ENCODE measurements at places on chromosomes 13 and 19.

DNA sequence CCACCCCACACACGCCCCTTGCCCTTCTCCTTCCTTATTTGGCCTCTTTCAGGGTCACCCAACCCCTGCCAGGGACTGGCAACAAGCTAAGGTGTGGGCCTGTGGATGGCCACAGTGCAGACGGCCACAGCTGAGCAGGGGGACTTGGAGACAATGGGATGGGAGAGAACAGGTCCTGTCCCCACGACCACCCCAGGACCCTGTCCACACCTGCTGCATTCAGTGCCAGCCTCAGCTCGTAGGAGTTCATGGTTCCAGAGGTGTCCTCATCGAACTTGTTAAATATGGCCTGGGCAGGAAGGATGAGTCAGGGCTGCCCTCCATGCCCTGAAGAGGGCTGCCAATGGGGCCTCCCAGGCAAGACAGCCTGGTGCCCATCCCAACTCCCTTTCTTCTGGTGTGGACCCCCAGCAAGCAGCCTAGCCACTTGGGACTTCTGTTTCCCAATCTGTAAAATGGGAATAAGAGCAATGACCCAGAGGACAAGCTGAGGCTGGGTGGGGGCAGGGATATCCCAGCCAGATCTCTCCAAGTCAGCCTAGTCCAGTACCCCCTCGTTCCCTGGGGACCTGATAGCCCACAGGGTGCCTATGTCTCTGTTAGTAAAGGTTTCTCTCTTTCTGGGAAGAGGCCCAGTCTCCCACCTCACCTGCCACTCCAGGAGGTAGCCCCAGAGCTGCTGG, 10.6 kb downstream of the CAPN12 start:
- no peak for DNase-seq

DNA sequence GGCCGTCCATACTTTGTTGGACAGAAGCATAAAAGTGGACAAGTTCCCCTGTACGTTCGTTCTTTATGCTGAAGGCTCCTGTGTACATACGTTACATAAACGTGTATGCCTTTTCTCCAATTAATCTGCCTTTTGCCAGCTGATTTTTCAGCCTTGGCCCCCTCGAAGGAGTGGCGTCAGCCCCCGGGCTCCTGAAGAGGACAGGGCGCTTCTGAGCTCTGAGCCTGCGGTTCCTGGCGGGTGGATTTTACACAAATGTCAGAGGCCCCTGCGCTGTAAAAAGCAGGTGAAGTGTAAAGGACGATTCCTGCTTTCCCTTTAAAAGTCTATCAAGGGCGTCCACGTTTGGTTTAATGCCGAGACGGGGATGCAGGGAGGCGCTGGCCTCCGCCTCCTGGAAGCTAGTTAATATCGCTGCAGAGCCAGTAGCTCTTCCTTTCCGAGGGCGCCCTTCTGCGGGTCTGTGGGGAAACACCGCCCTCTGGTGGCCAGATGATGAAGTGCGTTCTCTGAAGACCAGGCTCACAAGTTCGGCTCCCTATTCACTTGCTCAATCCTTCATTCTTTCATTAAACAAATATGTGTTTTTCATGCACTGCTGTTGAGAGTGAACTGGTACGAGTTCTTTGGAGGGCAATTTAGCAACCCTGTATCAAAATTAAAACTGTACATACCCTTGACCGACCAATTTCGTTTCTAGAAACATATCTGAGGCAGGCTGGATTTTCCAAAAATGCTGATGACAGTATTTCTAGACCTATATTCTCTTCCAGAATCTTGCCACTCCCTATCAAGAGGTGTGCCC, 62.0 kb downstream of the GPR12 start:
- DNase-seq: peak; percentile 62

- no peak for DNase-seq
Measured at GRCh38 chr13:95140502-95140901, 160.7 kb downstream of the ABCC4 start.

DNA sequence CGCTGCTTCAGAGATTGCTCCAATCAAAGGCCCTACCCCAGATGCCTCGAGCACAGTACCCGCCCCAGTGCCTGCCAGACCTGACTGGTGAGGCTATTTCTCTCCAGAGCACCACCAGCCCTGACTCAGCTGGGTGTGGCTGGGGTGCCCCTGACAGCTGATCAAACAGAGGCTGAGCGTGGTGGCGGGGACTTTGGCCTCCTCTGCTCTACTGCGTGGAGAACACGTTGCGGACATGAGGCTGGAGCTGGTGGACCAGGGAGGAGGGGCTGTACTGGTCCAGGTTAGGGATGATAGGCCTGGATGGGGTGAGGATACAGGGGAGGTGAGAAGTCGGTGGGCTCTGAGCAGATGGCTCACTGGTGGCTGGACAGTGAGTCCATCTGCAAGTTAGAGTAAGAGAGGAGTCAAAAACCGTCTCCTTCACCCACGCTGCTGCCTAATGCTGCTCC, 3.5 kb upstream of the DOCK6 start:
- DNase-seq: no peak

DNA sequence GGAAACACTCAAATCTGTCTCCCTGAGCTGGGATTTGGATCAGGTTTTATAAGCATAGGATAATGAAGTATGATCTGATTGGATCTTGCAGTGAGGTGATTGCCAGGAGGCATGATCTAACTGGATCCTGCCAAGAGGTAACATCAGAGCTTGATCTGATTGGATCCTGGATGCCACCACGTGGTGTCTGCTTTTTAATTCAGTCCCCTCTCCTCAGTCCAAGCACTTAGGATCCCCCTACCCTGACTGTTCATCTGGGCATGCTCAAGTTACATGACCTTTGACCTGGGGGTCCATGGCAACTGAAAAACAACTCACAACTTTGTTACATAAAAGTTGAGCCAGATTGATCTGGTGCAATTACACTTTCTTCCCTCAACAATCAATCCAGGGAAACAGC, 47.5 kb upstream of the LSM14A start:
- DNase-seq: no peak

GRCh38 chr13:51902776-51903175, 41.0 kb downstream of the CCDC70 start:
- no peak for DNase-seq

- no peak for DNase-seq
Measured at GRCh38 chr13:23609414-23609760, 39.2 kb downstream of the TNFRSF19 start.

- DNase-seq: no peak
Measured at GRCh38 chr13:111919849-111920248, 147.1 kb upstream of the SOX1 start.

Measured in NT2/D1 (cell line).